ENCODE measurements at places on chromosomes 5 and 9. TPM values are rescaled to one million over a fixed set of nuclear protein-coding genes. Genes with fewer than 3 reads are reported as not detected.

- H3K27me3 ChIP-seq: no peaks in the 10 kb centered on the region
- no peak for DNase-seq
- no peak overlapping the region for H3K4me3 ChIP-seq
- H3K36me3 ChIP-seq: no peaks in the 10 kb centered on the region
- H3K4me1 ChIP-seq: no peaks in the 10 kb centered on the region
- H3K27ac ChIP-seq: no peak overlapping the region
Observed at GRCh38 chr9:107895501-107896001, 406.0 kb upstream of the KLF4 start.

DNA sequence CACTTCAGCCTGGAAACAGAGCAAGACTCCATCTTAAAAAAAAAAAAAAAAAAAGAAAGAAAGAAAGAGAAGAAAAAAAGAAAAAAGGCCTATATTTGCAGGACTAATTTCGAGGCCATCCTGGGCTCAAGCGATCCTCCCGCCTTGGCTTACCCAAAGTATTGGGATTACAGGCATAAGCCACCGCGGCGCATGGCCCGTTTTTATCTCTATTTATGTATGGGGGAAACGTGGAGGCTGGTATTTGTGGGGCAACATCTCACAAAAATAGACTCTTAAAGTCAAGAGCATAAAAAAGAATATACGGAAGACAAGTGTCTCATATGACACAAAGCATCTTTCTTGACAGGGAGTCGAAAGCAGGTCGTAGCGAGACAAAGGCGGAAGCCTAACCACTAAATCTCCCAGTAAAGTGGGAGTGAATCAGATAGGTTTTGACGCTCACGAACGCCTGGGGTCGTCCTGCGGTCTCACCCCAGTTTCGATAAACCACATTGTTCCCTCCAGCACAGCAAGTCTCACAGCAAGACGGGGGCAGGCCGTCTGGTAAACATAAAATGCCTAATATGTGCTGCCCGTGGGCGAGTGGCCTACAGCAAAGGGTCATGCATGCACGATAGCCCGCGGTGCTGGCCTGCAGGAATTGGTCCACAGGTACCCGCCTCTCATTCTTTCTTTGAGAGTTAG is 1.8 kb upstream of the TRIM41 start:
- H3K27me3 ChIP-seq: no peaks in the 10 kb centered on the region
- peak overlapping the region; percentile 81 for H3K27ac ChIP-seq
- H3K4me1 ChIP-seq: peaks cover 49% of the 10 kb centered on the region
- DNase-seq: no peak
- no peaks in the 10 kb centered on the region for H3K36me3 ChIP-seq

GRCh38 chr5:150499437-150499956 is 8.4 kb upstream of the NDST1 start:
- H3K27ac ChIP-seq: no peak overlapping the region
- H3K4me3 ChIP-seq: no peak overlapping the region
- peaks cover 85% of the 10 kb centered on the region for H3K4me1 ChIP-seq
- no peak for DNase-seq
- H3K27me3 ChIP-seq: no peaks in the 10 kb centered on the region

DNA sequence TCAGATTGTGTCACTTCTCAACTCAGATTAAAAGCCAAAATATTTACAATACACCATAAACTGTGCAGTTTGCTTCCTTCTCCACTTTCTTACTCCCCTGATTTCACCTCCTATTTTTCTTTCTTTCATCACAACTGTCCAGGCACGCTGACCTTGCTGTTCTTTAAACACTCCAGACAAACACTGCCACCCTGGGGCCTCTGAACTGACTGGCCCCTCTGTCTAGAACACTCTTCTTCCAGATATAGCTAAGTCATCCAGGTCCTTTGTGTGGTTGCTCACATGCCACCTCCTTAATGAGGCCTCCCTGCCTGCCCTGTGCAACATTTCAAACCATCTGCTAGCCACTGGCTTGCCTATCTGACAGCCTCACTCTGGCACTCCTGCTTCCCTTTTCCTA is 46.6 kb downstream of the ATG10 start:
- H3K4me1 ChIP-seq: peaks cover 27% of the 10 kb centered on the region
- H3K4me3 ChIP-seq: no peak overlapping the region
- no peaks in the 10 kb centered on the region for H3K36me3 ChIP-seq

- no peaks in the 10 kb centered on the region for H3K27me3 ChIP-seq
- no peak overlapping the region for H3K4me3 ChIP-seq
- no peak overlapping the region for H3K27ac ChIP-seq
- no peaks in the 10 kb centered on the region for H3K36me3 ChIP-seq
- no peak for DNase-seq
- H3K4me1 ChIP-seq: no peaks in the 10 kb centered on the region
Observed at GRCh38 chr5:168948746-168949145, 352.2 kb downstream of the SLIT3 start.

Gene SPINK7
- not detected for total RNA-seq

Gene GHR
- total RNA-seq: not detected

Gene HNRNPAB
- total RNA-seq: 132 TPM

Gene COL23A1
- total RNA-seq: not detected

Gene TXN
- total RNA-seq: 470 TPM

Measured in HepG2 (cell line).